NCI-H1436 treated with DMSO at 0.1 percent for 48 hours (cell line): ENCODE measurements at places on chromosomes 16 and 17.

GRCh38 chr17:44071198-44071520 lies 624 bp downstream of the G6PC3 start:
- no peak for DNase-seq

GRCh38 chr17:44979426-44979995 lies 11.4 kb upstream of the C1QL1 start:
- no peak for DNase-seq

- DNase-seq, result no peak
Measured at GRCh38 chr17:77090476-77090875, 50.3 kb upstream of the SEC14L1 start.

- no peak for DNase-seq
Measured at GRCh38 chr17:48294020-48294805, 135.8 kb downstream of the SKAP1 start.

- DNase-seq, result no peak
Measured at GRCh38 chr16:82195917-82196494, 26.0 kb upstream of the MPHOSPH6 start.
